ENCODE measurements at places on chromosomes 2 and 18.

DNA sequence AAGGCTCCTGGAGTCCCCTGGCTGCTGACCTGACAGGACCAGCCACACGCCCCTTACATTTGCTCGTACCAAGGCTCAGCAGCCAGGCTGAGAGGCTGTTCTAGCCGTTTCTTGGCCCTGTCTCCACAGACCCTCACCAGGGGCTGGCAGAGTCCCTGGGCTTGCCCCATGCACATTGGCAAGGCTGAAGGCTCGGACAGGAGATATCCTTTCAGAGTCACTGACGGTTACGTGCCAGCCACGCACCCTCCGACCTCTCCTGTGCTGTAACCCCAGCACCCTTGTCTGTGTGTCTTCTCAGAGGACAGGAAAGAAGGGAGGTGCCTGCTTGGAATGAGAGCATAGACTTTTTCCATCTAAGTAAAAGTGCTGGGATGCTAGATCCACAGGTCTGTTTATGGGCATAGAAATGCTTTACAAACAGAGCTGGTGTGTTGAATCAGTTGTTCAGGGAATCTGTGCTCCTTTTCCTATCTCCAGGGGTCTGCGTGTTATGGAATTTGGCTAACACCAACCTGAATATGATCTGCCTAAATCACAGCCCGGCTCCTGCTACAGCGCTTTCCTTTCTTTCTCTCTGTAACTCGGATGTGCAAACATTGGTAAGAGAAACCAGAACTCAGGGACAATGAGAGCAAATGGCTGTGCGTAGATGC, 41.0 kb downstream of the COPS8 start:
- DNase-seq: no peak

GRCh38 chr2:55530539-55531081, 11.1 kb downstream of the CFAP36 start:
- DNase-seq: no peak

DNA sequence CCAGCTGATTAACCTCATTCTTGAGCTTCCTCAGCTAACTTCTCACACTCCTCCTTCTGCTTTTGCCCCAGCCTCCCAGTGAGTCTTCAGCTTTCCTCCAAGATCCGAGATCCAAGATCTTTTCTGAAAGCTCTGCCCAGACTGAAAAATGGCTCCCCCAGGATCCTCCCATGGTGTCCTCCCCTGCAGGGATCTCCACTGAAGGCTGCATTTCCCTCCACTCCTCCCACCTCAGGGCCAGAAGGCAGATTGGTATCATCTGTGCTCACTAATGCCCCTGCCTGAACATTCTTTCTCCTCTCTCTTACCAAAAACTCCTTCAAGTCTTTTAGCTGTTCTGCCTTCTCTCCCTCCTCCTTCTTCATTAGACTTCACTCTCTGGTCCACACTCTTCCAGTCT, 6.1 kb upstream of the FOXI3 start:
- no peak for DNase-seq

DNA sequence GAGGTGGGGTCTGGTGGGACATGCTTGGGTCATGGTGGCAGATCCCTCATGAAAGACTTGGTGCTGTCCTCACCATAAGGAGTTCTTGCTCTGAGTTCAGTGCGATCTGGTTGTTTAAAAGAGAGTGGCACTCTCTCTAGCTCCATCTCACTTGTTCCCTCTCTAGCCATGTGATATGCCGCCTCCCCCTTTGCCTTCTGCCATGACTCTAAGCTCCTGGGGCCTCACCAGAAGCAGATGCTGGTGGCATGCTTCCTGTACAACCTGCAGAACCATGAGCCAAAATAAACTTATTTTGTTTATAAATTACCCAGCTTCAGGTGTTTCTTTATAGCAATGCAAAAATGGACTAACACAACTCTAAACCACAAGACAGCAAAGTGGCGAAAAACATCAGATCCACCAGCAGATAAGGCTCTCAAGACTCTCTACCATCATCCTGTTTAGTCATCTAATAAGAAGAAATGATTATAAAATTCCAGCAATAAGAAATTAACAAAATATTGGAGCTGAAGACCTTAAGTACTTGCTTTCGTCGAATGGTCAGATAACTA, 75.5 kb downstream of the OLA1 start:
- no peak for DNase-seq

DNA sequence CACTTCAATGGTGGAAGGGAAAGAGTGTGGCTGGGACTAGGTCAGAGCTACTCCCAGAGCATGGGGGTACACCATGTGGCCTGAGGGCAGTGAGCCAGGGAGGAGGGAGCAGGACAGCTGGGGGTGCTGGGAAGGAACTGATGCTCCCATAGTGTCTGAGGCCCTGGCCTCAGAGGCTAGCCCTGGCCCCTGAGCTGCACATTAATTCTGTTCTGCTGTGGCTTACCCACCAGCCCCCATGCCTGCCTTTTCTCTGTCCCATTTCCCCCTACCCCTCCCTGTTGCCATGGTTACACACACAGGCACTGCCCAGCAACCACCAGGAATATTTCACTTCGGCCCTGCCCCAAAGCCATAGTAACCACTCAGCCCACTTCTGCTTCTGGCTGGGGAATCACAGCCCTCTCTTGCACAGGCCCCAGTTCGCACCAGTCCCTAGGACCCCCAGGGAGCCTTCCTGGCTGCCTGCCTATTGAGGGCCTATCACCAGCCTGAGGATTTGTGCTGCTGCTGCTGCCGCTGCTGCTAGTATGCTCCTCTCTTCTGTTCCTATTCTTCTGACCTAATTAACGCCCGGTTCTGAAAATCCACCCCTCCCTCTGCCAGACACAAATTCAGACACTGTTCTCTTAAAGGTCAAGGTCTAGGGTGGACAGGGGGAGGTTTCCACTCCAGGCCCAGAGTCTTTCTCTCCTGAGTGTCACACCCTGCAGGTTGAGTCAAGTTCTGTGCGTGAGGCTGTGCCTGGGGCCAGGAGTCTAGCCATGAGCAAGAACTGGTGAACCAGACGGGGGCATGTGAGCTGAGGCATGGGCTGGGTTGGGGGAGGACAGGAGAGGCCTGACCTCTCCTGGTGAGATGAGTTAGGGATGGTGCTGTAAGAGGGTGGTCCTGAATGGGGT, 87.1 kb upstream of the MCFD2 start:
- DNase-seq: peak; percentile 73

GRCh38 chr18:45467293-45467692, 148.0 kb upstream of the SLC14A2 start:
- DNase-seq: no peak

- no peak for DNase-seq
These were observed 114.7 kb downstream of the BCL2L11 start for GRCh38 chr2:111235192-111236015.

DNA sequence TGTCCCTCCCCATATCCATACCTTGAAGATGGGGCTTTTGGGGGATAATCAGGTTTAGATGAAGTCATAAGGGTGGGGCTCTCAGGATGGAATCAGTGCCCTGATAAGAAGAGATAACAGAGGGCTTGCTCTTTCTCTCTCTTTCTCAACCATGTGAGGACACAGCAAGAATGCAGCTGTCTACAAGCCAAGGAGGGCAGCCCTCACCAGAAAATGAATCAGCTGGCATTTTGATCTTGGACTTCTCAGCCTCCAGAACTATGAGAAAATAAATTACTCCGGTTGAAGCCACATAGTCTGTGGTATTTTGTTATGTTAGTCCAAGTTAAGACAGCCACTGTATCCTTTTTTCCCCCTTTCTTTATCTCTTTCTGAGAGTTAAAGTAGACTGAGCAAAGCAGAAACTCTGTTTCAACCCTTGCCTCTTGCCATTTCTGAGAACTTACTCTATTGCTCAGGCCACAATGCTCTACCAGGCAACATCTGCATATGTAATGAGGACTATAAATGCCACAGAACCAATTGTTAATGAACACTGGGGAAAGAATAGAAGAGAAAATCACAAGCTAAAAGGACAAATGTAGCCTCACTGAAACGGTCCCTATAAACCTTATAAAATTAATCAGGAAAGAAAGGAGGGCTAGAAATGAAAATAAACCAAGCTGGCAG, 56.9 kb downstream of the SRBD1 start:
- no peak for DNase-seq

GRCh38 chr2:17749753-17750438, 3.7 kb downstream of the SMC6 start:
- DNase-seq: no peak

DNA sequence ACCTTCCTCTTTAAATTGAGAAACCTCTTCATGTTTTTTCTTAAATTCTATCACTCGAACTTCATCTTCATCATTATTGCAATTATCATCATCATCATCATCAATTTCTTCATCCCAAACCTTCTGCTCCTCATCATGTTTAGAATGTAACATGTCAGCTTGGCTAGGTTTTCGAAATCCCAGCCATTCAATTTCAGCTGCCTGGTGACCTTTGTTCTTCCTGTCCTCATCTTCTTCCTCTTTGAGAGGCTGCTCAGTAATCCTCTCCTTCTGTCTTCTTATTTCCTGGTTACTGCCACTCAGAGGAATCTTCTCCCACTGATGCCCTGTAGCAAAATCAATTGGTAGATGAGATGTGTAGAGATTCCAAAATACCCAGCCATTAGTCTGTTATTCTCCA, 4.2 kb downstream of the ERMN start:
- DNase-seq: no peak

Data from caudate nucleus (tissue), 63 donors.